ENCODE measurements at places on chromosomes 5 and 9.

- no peak for DNase-seq
These were observed 580 bp upstream of the PRRX2 start for GRCh38 chr9:129664746-129665388.

GRCh38 chr9:95112436-95113280 is 204.9 kb downstream of the FANCC start:
- no peak for DNase-seq

GRCh38 chr5:175920231-175920811 is 47.8 kb downstream of the THOC3 start:
- no peak for DNase-seq

DNA sequence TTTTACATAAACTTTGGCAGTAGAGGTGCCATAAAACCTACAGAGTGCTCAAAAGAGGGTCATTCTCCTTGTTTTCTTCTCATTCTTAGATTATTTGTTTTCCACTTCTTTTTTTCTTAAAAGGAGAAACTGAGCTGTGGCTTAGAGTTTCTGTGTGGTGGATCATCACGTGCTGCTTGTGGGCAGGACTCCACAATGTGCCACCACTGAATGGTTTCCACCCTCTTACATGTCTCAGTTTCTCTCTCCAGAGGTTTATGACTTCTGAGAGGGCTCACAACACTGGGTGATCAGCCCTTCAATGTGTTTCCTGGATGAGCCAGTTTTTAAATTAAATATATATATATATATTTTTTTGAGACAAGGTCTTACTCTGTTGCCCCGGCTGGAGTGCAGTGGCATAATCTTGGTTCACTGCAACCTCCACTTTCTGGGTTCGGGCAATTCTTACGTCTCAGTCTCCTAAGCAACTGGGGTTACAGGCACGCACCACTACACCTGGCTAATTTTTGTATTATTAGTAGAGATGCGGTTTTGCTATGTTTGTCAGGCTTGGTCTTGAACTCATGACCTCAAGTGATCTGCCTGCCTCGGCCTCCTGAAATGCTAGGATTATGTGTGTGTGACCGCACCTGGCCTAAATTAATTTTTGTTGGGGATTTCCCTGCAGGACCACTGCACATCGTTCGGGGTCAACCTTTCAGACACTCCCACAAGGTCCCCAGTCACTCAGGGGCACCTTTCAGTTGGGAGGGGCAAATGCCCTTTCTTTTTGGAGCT is 3.1 kb upstream of the UNC13B start:
- DNase-seq: no peak

GRCh38 chr9:127642082-127642740 is 30.1 kb downstream of the STXBP1 start:
- no peak for DNase-seq
